Activated naive CD8-positive, alpha-beta T cell treated with anti-CD3 and anti-CD28 coated beads, Interleukin-2, amount 50 U/mL, for 16 hours (primary cell): ENCODE measurements at places on chromosomes 3 and 15.

GRCh38 chr3:70982700-70983140, 600.8 kb downstream of the FOXP1 start:
- DNase-seq: no peak

DNA sequence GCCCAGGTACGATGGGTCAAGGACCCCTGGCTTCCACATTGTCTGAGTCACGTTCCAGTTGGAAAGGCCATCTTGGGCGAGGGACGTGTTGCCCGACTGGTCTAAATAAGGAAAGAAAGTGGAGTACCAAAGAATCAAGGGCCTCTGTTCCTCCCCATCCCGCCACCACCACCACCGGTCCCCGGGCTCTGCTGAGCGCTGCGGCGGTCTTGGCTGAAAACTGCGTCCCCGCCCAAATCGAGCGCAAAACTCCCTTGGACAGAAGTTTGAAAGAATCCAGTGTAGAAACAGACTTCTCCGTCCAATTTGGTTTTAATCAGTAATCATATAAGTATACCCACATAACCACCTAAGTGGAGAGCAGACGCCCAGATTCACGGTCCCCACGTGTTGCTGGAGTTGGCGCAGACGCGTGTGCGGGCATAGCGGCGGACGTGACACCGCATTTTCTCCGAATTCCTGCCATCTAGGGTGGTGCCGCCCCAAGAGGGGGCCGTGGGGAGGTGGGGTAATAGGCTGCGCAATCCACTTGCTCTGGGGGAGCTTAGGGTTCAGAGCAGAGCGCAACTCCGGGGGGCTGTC, 243.8 kb upstream of the TOPAZ1 start:
- no peak for DNase-seq

DNA sequence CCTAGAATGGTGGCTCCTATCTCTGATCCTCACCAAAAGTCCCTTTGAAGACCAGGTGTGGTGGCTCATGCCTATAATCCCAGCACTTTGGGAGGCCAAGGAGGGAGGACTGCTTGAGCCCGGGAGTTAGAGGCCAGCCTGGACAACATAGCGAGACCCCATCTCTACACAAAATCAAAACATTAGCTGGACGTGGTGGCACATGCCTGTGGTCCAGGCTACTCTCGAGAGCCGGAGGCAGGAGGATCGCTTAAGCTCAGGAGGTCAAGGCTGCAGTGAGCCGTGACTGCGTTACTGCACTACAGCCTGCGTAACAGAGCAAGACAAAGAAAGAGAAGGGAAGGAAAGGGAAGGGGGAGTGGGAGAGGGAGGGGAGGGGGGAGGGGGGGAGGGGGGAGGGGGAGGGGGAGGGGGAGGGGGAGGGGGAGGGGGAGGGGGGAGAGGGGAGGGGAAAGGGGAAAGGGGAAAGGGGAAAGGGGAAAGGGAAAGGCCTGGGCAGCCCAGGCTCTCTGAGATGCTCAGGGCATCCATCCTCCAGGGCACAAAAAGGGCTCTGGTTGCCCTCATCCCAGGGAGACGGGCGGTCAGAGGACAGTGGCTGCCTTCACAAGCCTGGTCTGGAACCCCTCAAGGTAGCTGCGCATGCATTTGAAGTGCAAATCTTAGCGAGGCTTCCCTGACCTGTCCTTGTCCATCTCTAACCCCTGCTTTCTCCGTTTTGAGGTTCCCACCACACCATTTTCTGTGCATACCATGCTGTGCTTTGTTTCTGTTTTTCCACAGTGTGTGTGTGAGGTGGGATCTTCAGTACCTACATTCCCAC, 76.1 kb downstream of the LDHAL6B start:
- DNase-seq: no peak

- no peak for DNase-seq
Observed at GRCh38 chr3:132841621-132842020, 119.4 kb upstream of the NPHP3 start.

GRCh38 chr15:43184407-43185124, 637 bp upstream of the CCNDBP1 start:
- DNase-seq: no peak

DNA sequence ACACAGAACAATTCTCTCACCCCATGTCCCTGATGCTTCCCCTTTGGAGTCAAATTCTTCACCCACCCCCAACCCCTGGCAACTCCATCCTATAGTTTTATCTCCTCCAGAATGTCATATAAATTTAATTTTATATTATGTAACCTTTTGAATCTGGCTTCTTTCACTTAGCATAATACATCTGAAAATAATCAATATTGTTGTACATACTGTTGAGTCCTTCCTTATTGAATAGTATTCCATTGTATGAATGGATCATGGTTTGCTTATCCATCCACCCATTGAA, 98.9 kb upstream of the TSC22D2 start:
- DNase-seq: no peak

- no peak for DNase-seq
Observed at GRCh38 chr3:126167566-126167965, 12.8 kb downstream of the ALDH1L1 start.

DNA sequence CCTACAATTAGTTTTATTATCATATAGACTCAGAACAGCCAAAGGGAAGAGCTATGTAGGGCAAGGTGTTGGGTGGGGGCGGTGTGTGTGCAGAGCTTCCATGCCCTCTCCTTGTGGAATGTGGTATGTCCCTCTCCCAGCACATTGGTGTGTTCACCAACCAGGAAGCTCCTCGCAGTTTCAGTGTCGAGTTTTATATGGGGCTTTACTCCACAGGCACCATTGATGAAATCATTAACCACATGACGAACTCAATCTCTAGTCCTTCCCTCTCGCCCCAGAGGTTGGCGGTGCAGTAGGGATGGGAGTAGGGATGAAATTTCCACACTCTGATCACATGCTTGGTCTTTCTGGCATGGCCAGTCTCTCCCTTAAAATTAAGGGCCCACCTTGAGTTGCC, 13.6 kb upstream of the SRP14 start:
- DNase-seq: no peak

GRCh38 chr3:153293265-153293664, 131.2 kb downstream of the RAP2B start:
- DNase-seq: no peak
